ENCODE measurements at places on chromosomes 5 and 9.

- peak; percentile 59 for DNase-seq
Measured at GRCh38 chr5:179732918-179733771, 523 bp downstream of the MAML1 start.

GRCh38 chr5:75935572-75935971, 147.6 kb upstream of the SV2C start:
- DNase-seq = no peak

DNA sequence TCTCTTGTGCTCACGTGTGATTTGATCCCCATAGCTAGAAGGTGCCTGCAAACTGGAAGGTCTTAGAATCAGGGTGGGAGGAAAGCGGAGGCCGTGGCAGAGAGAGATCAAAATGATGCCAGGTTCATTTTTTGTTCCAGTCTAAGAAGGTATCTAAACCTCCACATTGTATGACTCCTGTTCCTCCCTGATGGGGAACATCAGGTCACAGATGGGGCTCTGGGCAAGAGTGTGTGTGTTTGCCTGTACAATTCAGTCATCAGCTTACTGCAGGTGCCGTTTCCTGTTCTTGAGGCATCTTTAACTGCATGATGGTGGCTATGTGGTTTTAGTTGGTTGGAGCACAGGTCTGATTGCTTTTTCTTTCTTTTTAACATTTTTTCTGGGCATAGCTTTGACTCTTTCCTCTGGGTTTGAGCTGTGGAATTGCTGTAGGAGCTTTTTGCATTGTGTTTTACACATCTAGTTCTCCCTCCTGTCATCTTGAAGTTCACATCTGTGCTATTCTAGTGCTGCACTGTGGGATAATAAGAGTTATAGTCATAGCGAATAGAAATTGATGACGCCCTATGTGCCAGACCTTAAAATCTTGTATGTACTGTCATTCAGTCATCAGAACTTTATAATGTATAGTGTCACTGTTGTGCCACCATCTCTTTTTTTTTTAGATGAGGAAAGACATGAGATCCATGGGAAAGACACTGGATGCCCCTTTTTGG, 30.8 kb downstream of the ARHGAP26 start:
- peak; percentile 49 for DNase-seq

GRCh38 chr9:84254972-84255371, 85.6 kb downstream of the SLC28A3 start:
- DNase-seq = no peak

- no peak for DNase-seq
Measured at GRCh38 chr5:72451741-72452505, 55.3 kb downstream of the ZNF366 start.

DNA sequence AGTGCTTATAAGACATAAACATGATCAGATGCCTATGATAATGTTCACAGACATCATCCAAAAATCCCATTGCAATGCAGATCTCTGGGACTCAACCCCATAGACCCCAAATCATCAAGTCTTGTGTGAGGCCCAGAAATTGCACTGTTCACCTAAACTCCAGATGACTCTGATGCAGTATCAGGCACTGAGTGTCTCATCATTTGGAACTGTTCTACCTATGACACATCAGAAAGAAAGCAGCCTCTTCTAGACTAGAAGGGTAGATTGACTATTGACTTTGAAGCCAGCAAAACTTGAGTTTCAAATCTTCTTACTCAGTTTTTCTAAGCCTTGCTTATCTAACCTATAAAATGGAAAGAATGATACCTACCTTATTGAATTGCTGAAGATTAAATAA, 58.7 kb upstream of the PAPPA start:
- no peak for DNase-seq

GRCh38 chr5:94545870-94546625, 72.4 kb downstream of the KIAA0825 start:
- DNase-seq = no peak

GRCh38 chr9:111886983-111887718, 9.5 kb upstream of the UGCG start:
- no peak for DNase-seq

DNA sequence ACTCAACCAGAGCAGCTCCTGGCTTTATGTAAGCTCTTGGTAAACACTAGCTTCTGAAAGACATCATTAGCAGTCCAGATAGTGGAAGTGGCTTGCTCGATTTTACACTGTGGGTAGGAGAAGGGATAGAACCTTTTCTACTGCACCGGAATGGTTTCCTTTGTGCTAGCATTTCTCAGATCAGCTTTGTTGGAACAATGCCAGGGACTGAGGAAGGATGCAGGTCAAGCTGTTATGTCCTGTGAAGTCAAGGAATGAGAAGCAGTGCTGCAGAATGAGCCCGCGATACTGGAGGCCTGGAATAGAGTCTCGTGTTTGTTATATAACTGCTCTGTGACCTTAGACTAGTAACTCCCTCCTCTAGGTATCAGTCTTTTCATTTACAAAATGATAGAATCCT, 233.6 kb downstream of the GABRB2 start:
- no peak for DNase-seq

- DNase-seq = no peak
Measured at GRCh38 chr9:37062336-37062735, 28.3 kb upstream of the PAX5 start.

GRCh38 chr9:92293075-92293354, 482 bp downstream of the IARS1 start:
- DNase-seq = no peak

DNA sequence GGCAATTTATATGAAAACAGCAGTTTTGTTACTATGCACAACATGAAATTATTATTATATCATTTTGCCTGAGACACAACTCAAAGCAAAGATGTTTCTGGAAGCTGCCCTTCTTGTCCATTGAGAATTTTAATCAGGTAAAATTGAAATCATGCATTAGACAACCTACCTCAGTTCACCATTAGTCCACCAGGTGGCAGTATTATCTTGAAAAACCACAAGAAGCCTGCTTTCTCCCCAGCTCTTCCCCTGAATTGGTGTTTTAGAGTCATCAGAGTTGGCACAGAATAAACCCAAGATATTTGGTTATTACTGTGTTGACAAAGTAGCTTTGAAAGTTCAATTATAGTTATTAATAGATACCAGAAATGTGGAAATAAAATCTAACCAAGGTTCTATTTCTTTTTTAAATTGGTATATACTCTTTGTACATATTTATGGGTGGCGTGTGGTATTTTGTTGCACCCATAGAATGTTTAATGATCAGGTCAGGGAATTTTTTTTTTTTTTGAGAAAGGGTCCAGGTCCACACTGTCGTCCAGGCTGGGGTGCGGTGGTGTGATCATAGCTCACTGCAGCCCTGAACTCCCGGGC, 25.7 kb downstream of the UTP15 start:
- DNase-seq = peak; percentile 6

GRCh38 chr5:14895301-14895700, 23.7 kb upstream of the ANKH start:
- no peak for DNase-seq

- no peak for DNase-seq
Measured at GRCh38 chr9:81112627-81113452, 576.5 kb downstream of the TLE1 start.

DNA sequence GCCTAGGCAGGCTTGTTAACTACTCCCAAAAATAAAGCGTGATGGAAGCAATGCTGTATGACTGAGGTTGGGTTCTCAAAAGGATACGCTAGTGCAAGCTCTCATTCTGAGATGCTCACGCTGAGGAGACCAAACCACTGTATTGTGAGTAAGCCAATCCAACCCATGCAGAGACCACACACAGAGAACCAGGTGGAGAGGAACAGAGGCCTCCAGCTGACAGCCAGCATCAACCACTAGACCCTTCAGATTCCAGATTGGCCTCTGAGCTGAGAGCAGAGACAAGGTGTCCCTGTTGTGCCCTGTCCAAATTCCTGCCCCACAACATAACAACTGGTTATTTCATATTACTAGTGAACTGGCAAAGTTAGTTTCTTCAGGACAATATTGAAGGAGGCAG, 4.5 kb downstream of the TSTD2 start:
- DNase-seq = no peak

- DNase-seq = no peak
Measured at GRCh38 chr5:127556609-127557334, 39.3 kb downstream of the PRRC1 start.

DNA sequence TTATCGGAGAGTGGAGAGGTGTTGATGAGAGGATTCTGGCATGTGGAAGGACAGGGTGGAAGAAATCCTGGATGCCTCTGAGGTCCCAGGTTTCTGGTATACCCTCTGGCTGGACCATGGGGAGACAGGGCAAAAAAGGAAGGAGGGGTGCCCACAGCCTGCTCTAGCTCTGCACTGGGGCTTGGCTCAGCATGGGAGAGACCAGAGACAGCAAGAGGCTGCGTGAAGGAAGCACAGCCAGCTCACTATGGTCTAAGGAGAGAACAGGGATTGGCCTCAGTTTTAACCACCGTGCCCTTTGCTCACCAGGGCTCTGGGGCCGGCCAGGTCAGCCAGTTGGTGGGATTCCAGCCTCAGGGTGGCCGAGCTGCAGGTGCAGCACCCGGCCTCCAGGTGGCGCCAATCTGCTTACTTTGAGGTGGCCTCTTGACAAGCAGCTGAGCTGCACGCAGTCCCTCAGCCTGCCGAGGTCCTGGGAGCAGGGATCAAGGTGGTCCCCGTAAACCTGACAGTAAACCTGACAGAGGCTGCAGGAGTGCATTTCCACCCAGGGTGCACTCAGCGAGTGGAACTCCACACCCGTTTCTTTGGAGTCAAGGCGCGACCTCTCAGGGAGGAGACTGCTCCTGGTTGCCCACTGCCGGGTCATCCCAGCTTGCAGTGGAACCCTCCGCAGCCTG, 25.0 kb upstream of the SPTLC1 start:
- peak; percentile 70 for DNase-seq

GRCh38 chr5:140553657-140554056, 3.6 kb downstream of the SRA1 start:
- DNase-seq = no peak

DNA sequence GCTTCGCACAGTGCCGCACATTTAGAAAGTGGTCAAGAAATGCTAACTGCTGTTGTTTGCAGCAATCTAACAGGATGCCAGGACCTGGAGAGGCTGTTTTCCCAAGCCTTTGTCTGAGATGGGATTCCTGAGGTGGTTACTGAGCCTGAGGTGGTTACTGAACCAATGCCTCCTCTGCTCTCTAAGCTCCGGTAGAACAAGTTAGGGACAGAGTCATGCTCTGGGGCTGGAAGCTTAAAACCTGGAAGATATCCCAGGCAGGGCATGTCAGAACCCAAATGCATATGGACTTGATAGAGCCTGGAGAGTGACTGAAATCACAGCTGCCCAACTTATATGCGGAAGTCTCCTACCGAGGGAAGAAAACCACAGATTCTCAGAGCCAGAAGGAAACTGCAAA, 46.5 kb upstream of the FAT2 start:
- no peak for DNase-seq

DNA sequence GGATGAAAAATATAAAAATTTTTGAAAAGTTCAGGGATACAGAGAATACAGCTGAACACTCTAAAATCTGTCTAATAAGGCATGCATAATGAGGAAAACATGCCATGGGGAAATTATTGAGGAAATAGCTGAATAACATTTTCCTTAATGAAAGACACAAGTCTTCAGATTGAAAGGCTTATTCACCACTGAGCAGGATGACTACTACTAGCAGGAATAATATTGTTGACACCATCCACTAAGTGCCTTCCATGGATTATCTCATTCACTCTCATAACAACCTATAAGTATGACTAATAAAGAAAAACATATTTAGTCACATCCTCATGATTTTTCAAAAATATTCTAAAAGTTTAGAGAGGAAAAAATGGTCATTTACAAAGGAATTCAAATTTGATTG, 96.7 kb upstream of the FER start:
- DNase-seq = no peak

- no peak for DNase-seq
Measured at GRCh38 chr5:54217826-54218503, 92.4 kb downstream of the ARL15 start.

DNA sequence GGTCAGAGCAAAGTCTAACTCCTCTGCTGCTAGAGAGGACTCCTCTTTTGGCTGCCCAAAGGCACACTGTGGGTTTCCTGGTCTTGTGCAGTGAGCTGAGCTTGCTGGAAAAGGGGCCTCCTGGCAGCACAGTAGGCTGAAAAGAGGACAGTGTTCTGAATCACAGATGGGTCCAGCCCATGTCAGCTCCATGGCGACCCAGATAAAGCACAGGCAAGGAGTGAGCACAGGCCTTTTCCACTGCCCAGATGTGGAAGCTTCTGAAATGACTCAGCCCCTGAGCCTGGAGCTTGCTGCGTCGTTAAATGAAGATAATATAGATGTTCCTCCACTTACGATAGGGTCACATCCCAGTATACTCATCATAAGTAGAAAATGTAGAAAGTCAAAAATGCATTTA, 8.1 kb downstream of the CCDC180 start:
- no peak for DNase-seq

DNA sequence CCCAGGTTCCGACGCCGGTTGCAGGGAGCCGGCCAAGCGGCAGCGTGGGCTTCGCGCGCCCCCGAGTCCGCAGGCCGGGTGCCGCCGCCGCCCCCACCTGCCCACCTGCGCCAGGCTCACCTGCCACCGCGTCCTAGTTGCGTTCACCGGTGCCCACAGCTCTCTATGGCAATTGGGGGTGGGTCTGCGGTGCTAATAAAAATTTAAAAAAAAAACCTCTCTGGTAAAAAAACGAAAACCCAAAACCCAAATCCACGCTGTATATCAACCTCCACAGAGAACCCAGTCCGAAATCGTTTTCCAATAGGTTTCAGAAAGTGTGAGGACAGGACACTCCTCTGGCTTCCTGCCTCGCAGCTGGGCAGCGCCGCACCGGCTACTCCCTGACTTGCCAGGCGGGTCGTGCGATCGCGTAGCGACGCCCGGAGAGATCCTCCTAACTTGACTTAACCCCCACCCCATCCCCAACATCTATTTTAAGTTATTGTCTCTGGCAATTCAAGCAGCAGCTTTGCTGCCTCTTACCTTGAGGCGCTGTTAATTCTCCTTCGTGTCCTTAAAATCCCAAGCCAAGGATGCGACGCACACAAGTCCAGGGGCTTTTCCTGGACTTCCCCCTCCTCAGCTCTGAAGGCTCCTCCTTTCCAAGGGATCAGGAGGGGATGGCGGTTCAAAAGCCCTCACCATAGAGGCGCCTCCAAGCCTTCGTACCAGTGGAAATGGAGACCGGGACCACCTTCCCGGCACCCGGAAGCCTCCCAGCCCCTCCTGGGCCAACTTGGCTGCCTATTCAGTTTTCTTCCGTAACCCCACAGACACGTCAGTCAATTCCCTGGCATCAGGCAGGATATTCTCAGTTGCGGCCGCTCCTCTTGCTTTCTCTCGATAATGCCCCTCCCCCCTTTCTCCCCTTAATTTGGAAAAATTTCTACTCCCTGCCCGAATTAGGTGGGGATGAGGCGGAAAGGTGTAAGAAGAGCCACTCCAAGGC, 1639.4 kb upstream of the C9orf72 start:
- no peak for DNase-seq

- DNase-seq = peak; percentile 40
Measured at GRCh38 chr9:33158843-33159776, 8.0 kb downstream of the B4GALT1 start.

GRCh38 chr9:132183134-132183533, 21.3 kb downstream of the NTNG2 start:
- no peak for DNase-seq

DNA sequence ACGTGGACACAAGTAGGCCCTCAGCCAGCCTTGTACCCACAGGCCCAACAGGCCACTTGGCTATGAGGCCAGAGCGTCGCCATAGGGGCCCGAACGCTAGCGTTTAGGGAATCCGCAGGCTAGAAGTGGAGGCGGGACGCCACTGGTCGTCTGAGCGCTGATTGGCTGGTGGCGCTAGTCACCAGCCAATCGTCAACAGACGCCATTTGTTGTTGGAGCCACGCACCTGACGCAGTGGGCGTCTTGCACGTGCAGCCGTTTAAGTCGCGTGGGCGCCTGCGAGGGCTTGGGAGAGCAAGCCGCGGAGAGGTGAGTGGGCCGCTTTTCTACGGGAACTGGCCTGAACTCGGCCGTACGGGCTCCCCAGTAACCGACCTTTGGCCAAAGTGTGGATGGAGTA, at the start of gene DDX4:
TSS of gene DDX4 (plus strand) at position 269 of the 400 bp plus-strand sequence. CDS start 903 bp downstream, outside the sequence.
- DNase-seq = no peak
